Posterior vena cava (tissue), 2 donors: ENCODE measurements at places on chromosomes 4 and X. TPM values are rescaled to one million over a fixed set of nuclear protein-coding genes. Genes with fewer than 3 reads are reported as not detected.

GRCh38 chrX:140913802-140914501 is 88.4 kb upstream of the SPANXB1 start:
- DNase-seq: no peak

- no peak for DNase-seq
Measured at GRCh38 chr4:29853833-29854232, 866.3 kb upstream of the PCDH7 start.

The RIBC1 gene
- 0.19 TPM for total RNA-seq

- DNase-seq: no peak
Measured at GRCh38 chr4:38870098-38870808, 2.6 kb downstream of the FAM114A1 start.

The GABRE gene
- total RNA-seq: 24.4 TPM

The XK gene
- total RNA-seq: 1.7 TPM

- DNase-seq: no peak
Measured at GRCh38 chrX:67692246-67692645, 148.4 kb downstream of the AR start.

The CTBP1 gene
- 113 TPM for total RNA-seq

GRCh38 chr4:1109333-1109732 is 4.0 kb downstream of the RNF212 start:
- DNase-seq: no peak

- no peak for DNase-seq
Measured at GRCh38 chrX:40062525-40063155, 35.1 kb downstream of the BCOR start.

DNA sequence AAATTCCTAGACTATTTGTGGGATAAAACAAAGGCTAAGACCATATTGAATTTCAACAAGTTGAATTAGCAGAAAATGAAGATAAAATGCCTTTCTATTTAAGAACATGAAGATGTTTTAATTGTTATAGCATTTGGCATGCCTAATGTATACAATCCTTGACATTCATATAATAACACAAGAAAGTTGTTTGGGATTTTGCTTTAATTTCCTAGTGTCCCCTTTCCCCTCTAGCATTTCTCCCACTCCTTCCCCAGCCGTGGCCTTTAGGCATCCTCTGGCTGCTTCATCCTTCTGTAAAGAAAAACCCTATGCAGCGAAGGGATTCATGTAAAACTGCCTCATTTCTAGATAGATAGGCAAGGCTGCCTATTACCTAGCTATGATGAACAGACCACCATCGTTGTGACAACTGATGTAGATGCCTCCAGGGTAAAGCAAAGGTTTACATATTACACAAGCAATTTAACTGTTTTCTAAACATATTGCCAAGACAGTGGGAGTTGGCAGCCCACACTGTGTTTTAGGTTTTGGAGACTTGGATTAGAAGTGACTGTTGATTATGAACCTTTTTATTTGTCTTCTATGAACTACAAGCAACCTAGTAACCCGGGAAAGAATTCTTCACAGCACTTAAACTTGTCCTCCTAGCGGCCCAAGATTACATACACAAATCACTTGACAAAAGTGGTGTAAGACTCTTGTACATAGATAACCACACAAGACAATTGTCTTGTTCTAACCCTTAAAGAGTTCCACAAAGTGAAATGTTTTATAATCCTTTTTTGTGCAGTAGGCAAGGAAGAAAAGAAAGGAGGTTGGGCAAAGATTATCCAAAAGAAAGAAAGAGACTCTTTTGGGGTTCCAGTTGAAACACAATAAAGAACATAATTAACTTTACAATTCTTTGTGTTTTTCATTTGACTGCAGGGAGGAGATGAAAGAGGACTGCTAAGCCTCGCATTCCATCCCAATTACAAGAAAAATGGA is 59.9 kb downstream of the HHIP start:
- no peak for DNase-seq

GRCh38 chrX:132353430-132353829 is 134.2 kb upstream of the RAP2C start:
- no peak for DNase-seq

DNA sequence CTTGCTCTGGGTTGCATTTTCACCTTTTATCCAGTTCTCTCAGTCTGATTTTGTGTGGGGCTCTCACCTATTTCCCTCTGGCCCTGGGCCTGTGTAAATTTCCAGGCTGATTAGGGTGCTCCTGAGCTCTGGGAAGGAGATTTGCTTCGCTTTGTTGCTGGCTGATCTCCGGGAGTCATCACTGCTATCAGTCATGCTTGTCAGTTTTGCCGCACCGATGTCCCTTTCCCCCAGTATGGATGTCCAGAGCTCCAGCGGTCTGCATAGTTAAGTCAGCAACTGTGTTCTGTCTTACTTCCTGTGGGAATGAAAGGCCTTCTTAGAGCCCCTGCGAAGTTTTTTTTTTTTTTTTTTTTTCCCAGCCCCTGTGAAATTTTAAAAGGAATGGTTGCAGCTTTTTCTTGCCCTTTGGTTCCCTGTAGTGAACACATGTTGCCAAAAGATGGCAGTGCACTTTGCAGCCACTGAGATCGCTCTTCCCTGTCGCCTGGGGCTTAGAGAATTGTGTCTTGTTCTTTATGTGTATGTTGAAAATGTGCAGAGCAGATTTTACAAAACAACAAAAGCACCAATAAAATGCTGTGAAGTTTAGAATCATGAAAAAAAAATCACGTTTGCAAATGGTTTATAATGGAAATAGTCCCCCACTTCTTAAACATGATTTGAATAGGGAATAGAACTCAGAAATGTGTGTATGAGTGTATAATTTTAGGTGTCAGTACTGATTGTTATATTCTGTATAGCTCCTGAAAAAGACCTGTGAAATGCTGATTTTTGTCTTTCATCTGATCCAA is 109.1 kb upstream of the SLC4A4 start:
- DNase-seq: no peak

The HPSE gene
- 2.8 TPM for total RNA-seq

The METTL14 gene
- total RNA-seq: 44.8 TPM

DNA sequence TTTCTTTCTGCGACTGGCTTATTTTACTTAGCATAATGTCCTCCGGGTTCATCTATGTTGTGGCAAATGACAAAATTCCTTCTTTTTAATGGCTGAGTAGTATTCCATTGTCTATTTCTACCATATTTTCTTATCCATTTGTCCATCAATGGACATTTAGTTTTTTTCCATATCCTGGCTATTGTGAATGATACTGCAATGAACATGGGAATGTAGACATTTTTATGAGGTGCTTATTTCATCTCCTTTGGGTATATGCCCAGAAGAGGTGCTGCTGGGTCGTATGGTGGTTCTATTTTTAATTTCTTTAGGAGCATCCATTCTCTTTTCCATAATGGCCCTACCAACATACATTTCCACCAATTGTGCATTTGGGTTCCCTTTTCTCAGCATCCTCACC is 76.5 kb upstream of the HPGD start:
- DNase-seq: no peak

The ZCCHC18 gene
- total RNA-seq: 2.0 TPM

DNA sequence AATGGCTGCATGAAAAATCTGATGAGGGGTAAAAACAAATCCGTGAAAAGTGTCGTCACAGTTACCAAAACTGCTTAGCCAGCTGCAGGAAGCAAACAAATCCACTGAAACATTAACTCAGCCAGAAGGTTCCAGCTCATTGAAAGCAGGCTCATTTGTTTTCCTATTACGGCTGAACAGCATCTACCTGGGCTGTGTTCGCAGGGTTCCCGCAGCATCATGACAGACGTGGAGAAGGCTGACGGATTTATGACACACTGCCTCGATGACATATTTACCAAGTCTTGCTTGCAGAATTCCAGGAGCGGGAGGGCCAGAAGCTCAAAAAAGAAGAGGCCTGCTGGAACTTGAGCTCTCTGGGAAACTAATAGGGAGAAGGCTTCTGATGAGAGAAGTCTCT is 781.1 kb downstream of the RAB28 start:
- no peak for DNase-seq

DNA sequence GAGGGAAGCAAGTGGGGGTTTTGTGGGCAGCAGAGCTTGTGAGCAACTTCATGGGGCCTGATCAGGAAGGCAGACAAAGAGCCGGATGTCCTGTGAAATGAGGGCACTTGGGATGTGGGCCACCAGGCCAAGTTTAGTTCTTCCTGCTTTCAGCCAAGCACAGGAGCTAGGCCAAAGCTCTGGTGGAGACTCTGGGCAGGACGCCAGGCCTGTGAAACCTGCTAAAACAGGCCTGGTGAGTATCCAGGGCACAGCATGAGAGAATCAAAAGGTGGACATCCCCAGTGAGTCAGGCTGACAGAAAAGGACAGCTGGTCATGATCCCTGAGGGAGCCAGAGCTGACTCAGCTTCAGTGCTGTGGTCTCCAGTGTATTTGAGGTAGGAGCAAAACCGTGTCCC is 95.7 kb downstream of the NPNT start:
- DNase-seq: peak; percentile 87

The RAB41 gene
- not detected for total RNA-seq

The SLC2A9 gene
- total RNA-seq: 10.3 TPM

The CYLC1 gene
- not detected for total RNA-seq

- no peak for DNase-seq
Measured at GRCh38 chr4:118869808-118870342, 18.8 kb upstream of the SYNPO2 start.

The NLGN4X gene
- total RNA-seq: 0.83 TPM

- DNase-seq: no peak
Measured at GRCh38 chr4:99215521-99215920, 3.5 kb downstream of the ADH6 start.

- DNase-seq: no peak
Measured at GRCh38 chr4:158442736-158443135, 78.9 kb upstream of the RXFP1 start.

DNA sequence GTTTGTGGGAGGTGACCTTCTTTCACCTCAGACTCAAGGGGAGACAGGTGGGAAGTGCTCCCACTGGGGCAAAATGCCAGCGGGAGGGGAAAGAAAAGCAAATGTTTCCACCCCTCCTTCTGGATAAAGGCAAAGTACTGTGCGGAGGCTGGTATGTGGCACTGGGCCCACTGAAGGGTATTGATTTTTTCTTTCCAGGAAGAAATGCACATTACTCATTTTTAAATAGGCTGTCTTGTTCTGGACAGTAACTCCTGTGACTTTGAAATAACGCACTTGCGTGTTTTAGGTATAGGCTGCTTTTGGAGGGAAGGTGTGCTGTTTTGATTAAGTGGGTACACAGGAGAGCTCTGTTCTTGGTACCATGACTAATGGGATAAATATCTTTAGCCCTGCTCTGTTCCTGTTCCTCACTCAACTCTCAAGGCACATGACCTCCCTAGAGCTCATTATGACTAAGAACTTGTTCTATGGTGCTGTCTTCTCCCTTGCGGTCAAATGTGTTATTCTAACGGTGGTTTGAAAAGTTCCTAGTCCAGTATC is 40.7 kb upstream of the MBTPS2 start:
- DNase-seq: no peak

The AFF2 gene
- total RNA-seq: 3.5 TPM

The HS3ST1 gene
- total RNA-seq: 5.4 TPM

The APLN gene
- 8.5 TPM for total RNA-seq
